Activated CD4-positive, CD25-positive, alpha-beta regulatory T cell (primary cell): ENCODE measurements at places on chromosomes 4 and X.

- no peak for DNase-seq
These were observed 9.3 kb downstream of the PAPSS1 start for GRCh38 chr4:107710493-107711459.

DNA sequence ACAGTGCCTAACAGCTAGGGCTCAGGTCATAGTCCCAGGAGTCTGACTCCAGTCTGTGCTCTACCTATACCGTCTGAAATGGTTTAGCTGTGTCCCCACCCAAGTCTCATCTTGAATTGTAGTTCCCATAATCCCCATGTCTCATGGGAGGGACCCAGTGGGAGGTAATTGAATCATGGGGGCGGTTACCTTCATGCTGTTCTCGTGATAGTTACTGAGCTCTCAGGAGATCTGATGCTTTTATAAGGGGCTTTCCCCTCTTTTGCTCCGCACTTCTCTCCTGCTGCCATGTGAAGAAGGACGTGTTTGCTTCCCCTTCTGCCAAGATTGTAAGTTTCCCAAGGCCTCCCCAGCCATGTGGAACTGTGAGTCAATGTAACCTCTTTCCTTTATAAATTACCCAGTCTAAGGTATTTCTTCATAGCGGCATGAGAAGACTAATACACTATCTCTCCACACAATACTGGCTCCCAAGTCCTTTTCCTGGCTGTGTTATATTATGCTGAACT lies 110.8 kb downstream of the AFAP1 start:
- no peak for DNase-seq

GRCh38 chr4:4408576-4409335 lies 21.9 kb downstream of the NSG1 start:
- DNase-seq, result no peak

DNA sequence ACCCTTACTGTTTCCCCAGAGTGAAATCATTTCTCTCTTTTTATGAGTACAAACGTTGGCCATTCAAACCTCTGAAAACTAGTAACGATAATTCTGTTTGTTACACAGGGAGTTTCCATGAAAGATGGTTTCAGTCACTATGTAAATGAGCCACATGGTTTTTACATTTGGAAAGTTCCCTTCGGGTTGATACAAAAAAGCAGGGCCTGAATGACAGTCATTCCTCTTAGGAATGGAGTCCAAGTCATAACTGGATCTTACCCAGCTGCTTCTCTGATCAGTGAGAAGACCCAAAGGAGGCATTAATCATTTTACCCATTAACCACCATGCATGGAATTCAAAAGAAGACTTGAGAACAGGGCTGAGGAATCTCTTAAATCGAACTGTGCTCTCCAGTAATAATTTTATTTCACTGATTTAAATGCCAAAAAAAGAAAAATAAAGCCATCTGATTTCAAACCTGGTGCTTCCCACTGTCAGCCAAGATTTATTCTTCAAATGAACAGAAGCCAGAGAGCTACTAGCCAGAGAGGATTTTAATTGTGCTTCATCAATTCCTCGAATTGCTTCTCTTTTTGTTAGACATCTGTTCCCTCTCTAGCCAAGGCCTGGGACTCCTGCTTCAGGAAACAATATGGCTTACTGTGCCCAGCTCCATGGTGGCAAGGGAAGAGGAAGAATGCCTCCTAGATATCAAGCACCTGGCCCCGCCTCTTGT lies 3.2 kb downstream of the SOWAHB start:
- DNase-seq, result no peak

DNA sequence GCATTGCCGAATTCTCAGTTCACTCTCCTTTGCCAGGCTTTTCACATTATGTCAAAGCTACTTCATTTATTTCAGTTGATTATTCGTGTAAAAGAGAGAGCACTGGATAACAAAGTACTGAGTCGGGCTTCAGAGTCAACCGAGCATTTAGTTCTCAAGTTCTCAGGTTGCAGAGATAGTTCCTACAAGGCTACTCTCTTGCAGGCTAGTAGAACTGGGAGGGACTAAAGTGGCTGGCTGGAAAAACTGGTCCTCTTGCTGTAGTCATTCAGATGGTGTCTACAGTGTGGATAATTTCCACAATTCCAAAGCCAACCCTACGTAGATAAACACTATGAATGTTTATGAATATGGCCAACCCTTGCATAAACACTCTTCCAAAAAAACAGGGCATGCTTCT lies 4.6 kb upstream of the CCNG2 start:
- no peak for DNase-seq

- DNase-seq, result no peak
These were observed 842.1 kb upstream of the HTR2C start for GRCh38 chrX:113741744-113742143.

- DNase-seq, result no peak
These were observed 556.5 kb upstream of the NR3C2 start for GRCh38 chr4:148998719-148999118.

DNA sequence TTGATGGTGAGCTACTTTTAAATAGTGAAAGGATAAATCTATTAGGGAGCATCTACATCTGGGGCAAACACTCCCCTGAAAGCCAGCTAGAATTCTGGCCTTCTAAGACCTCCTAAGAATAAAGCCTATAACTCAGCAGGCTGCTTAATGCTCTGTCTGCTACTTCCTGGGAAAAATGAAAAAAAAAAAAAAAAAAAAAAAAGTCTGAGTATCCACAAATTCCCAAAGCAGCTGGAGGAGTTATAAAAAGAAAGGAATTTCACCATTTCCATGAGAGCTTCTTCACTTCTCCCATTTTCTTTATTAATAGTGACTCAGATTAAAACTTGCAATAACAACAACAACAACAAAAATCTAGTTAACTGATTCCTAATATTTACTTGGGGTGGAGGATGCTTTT lies 511.2 kb downstream of the INPP4B start:
- no peak for DNase-seq
